Activated CD4-positive, alpha-beta T cell treated with anti-CD3 and anti-CD28 coated beads, Interleukin-2, amount 50 U/mL, for 16 hours (primary cell): ENCODE measurements at places on chromosomes 7 and 10.

DNA sequence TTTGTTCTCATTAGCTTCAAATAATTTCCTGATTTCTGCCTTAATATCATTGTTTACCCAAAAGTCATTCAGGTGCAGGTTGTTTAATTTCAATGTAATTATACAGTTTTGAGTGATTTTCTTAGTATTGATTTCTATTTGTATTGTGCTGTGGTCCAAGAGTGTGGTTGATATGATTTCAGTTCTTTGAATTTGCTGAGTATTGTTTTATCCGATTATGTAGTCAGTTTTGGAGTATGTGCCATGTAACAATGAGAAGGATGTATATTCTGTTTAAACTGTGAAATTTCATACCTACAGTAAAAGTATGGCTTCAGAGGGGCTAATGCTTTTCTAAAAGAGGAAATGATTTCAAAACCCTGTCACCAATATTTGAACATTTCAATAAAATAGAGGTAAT, 17.4 kb upstream of the GRM8 start:
- DNase-seq: no peak

DNA sequence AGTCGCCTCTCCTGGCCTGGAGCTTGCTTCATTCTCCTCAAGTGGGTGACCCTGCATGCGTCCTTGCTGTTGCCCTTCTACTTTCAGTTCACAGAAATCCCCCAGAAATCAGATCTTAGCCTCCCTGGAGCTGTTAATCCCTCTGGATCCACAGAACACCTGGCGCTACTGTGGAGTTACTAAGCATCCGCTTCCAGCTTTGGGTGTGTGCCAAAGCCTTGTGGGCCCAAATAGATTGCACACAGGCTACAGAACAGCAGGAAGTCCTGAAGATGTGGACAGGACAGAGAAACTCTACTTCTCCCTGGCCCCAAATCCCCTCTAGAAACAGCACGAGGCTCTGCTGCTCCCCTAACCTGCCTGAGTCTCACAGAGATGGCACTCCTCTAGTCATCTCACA, 36.6 kb upstream of the PDLIM1 start:
- DNase-seq: no peak

DNA sequence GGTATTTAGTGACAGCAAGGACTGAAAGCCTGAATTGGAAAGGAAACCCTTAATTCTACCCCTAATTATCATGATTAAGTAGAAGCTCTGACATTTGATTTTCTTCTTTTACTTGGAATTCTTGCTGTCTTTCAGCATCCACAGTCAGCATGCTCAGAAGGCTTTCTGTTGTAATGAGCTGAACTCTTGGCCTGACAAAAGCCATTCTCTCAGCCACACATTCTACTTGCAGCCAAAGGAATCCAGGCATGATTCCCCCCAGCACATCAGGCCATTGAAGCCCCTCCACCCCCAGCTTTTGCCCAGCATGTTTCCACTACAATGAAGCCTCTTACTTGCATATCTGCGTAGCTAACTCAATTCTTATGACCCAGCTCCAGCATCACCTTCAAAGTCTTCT, 94.3 kb upstream of the FRMD4A start:
- no peak for DNase-seq

GRCh38 chr7:18494821-18495408, 634 bp upstream of the HDAC9 start:
- DNase-seq: no peak

DNA sequence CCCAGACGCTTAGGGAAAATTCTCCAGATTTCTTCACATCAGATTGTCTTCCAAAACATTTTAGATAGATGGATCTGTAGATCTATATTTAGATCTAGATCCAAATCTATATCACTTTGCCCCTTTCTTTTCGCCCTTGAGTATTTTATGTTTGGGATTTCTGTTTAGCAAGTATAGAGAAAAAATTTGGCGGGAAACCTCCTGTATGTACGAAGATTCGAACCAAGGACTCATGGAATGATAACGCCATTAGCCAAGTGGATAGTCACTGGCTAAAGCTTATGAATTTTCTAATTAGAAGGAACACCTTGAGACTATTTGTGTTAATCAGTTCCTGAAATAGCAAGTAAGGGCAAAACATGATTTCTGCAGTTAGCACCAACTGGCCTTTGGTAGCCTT, 1.2 kb downstream of the THNSL1 start:
- DNase-seq: no peak

GRCh38 chr10:72122221-72122620, 33.9 kb upstream of the SPOCK2 start:
- no peak for DNase-seq

DNA sequence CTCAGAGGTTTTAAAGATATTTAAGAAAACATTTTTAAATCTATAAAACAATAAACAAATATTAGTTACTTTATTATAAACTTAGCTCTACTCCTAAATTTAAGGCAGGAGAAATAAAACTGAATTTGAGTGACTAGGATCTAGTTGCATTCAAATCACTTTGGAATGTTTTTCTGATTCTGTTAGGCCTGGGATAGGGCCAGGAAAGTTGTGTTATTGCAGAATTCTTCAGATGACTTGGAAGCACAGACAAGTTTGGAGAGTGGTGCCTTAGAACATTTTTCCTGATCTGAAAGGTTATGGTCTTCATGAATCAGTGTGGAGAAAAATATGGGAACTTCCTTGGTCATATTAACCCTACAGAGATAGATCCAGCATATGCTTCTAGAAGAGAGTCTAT, 15.6 kb upstream of the SLC25A13 start:
- DNase-seq: no peak
